ENCODE measurements at places on chromosomes 3 and 15.

DNA sequence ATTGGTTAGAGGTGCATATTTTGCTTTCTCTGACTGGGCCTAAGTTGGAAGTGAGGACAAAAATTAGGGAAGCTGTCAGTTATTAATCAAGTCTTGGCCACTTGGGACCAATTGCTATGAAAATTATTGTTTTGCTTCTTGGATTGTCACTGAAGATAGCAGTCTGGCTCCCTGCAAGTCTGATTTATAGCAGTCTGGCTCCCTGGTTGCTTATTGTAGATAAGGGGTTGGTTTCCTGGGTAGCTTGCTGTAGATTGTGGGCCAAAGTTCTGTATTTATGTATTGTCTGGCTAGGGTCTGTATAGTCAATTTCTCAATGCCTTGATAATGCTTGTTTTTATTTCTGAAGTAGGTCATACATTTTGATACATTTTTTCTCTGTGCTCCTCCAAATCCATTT lies 13.3 kb upstream of the DRD3 start:
- no peak for DNase-seq

- DNase-seq, result no peak
Observed at GRCh38 chr3:122392868-122393844, 9.2 kb downstream of the FAM162A start.

DNA sequence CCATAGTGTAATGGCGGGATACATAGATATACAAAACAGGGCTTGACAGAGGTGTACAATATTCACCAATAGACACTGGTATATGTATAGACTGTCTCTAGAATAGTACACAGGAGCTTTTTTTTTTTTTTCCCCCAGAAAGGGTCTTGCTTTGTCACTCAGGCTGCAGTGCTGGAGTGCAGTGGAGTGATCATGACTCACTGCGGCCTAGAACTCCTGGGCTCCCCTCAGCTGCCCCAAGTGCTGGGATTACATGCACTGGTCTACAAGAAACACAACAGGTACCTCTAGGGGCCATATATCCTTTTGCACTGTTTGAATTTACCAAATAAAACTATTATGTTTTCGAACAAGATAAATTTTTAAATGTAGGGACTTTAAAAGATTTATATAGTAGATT lies 12.3 kb downstream of the RHOA start:
- DNase-seq, result no peak

GRCh38 chr3:30648670-30649357 lies 42.4 kb downstream of the TGFBR2 start:
- no peak for DNase-seq

DNA sequence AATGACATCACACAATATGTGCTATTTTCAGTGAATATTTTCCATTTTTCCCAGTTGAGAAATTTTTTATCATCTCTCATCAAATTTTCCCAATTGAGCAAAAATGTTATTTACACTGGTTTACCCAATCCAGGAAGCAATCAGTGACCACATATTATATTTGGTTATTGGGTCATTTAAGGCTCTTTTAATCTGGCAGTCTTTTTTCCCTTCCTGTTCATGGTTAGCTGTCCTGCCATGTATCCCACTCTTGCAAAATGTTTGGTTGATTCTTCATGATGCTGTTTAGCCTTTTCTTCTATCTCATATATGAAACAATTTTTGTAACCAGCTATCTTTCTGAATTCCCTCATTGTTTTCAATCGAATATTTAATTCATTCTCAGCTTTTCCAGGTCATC lies 626.0 kb downstream of the RBMS3 start:
- DNase-seq, result no peak

DNA sequence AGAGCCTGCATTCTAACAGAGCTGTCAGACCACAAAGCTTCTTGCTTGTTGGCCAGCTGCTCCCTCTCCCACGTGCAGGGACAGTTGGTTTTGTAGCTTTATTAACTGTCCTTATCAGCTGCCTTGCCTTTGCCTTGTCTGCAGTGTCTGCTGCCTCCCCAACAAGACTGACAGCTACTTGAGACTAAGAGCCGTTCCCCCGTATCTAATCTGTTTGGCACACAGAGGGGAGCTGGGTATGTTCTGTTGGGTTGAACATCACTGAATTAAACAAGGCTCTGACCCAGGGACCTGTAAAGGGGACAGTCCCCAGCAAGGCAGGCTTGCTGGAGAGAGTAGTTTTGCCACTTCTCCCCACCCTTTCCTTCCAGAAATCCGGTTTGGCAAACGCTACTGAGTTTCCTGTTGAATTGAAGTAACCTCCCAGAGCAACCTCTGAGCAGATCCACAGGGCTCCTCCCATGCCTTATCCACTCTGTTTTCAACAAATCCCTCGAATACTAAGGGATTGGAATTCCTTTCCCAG lies 116.1 kb downstream of the ANP32A start:
- DNase-seq, result no peak

GRCh38 chr3:122754929-122755328 lies 38.7 kb downstream of the HSPBAP1 start:
- no peak for DNase-seq

- DNase-seq, result no peak
Observed at GRCh38 chr3:74080056-74080461, 455.3 kb upstream of the PDZRN3 start.
